ENCODE measurements at places on chromosomes 5 and 9.
A peak's percentile ranks its signal among the peaks of the same experiment; 100 is the strongest.

DNA sequence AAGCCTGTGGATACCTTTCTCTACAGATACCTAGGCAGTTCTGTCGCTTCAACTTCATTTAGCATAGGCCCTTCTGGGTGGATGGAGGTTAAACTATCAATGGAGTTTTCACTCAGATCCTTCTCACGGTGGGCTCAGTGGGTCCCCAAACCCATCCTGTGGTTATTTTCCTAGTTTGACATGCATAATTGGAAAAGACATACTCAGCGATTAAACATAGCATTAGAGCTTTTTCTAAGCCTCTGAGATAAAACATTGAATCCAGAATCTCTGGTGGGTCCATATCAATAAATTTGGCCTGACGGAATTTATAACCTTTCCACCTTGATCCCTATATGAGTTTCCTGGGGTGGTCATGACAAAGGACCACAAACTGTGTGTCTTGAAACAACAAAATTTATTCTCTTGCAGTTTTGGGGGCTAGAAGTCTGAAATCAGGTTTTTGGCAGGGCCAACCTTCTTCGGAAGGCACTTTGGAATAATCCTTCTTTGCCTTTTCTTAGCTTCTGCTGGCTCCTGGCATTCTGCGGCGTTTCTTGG is 1.7 kb upstream of the OTULIN start:
- H3K4me1 ChIP-seq, result peaks cover 17% of the 10 kb centered on the region
- H3K36me3 ChIP-seq, result no peaks in the 10 kb centered on the region
- no peak overlapping the region for H3K27ac ChIP-seq
- no peak overlapping the region for H3K4me3 ChIP-seq

DNA sequence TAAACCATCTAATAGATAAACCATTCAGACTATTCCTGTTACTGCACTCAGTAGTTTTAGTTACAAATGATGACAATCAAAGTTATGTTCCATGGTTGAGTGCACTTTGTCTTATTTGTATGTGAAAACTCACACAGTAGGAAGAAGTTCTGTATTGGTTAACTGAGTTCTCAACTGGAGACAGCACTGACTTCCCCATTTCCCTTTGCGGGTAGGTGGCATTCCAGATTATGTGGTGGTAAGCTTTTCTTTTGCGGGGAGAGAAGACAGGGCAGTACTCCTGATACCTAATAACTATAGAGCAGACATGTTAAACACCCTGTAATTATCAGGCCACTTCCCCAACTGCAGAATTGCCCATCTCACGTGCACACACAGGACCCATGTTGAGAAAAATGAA is 24.4 kb downstream of the TARS1 start:
- no peak overlapping the region for H3K4me3 ChIP-seq
- peaks cover 20% of the 10 kb centered on the region for H3K36me3 ChIP-seq
- no peaks in the 10 kb centered on the region for H3K4me1 ChIP-seq
- no peak overlapping the region for H3K27ac ChIP-seq

DNA sequence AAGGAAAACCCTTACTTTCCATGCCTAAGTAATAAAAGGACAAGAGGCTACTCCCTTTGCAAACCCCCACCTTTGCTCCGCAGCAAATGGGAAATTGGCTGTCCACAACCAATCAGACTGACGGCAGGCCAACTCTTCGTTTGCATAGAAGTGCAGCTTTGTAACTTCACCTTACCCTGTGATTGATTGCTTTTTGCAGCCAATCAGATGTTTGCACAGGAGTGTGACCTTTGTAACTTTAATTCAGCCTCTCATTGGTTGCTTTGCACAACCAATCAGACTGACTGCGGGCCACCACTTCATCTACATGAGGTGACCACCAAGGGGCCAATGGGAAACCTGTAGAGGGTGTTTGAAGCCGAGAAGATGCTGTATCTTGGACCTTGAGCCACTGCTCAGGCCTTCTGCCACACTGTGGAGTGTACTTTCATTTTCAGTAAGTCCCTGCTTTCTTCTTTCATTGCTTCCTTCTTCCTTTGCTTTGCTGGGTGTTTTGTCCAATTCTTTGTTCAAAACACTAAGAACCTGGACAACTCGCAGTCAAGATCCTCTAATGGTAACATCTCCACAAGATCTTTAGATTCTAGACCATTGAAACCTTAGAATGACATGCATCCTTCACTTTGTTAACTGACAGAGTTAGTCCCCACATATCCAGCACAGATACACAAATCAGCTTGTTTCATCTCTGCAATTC is 51.3 kb upstream of the FREM1 start:
- no peaks in the 10 kb centered on the region for H3K4me1 ChIP-seq
- no peak overlapping the region for H3K4me3 ChIP-seq
- H3K36me3 ChIP-seq, result no peaks in the 10 kb centered on the region
- no peaks in the 10 kb centered on the region for H3K27me3 ChIP-seq
- H3K27ac ChIP-seq, result no peak overlapping the region

- H3K27ac ChIP-seq, result no peak overlapping the region
- H3K36me3 ChIP-seq, result no peaks in the 10 kb centered on the region
- no peaks in the 10 kb centered on the region for H3K4me1 ChIP-seq
- no peaks in the 10 kb centered on the region for H3K27me3 ChIP-seq
- H3K4me3 ChIP-seq, result no peak overlapping the region
These were observed 567.2 kb downstream of the SLCO4C1 start for GRCh38 chr5:101728933-101729332.

DNA sequence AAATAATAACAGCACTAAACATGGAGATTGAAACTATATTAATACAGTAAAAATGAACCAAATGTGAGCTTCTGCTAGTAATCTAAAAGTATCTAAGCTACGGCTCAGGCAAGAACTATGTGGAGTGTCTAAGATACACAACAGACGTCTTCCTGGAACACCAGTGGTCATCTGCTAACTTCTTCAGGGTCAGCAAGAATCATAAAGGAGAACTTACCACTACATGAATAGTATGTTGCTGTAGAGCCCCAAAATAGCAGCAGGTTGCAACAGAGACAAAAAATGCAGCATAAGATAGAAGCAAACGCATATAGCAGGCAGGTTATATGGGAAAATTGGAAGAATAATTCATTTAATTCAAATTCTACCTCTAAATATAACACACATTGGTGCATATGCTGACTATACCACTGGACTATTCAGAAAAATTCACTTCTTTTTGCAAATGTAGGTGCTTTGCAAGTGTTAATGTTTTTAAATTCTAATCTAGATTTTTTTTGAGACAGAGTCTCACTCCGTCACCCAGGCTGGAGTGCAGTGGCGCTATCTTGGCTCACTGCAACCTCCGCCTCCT is 27.1 kb downstream of the DCTN4 start:
- no peaks in the 10 kb centered on the region for H3K27me3 ChIP-seq
- no peak for DNase-seq
- H3K4me3 ChIP-seq, result no peak overlapping the region
- peaks cover 11% of the 10 kb centered on the region for H3K36me3 ChIP-seq

GRCh38 chr9:87786876-87787275 is 61.0 kb downstream of the CTSL start:
- H3K36me3 ChIP-seq, result no peaks in the 10 kb centered on the region
- H3K27ac ChIP-seq, result no peak overlapping the region
- H3K27me3 ChIP-seq, result no peaks in the 10 kb centered on the region
- H3K4me3 ChIP-seq, result no peak overlapping the region

- no peaks in the 10 kb centered on the region for H3K27me3 ChIP-seq
- no peaks in the 10 kb centered on the region for H3K4me1 ChIP-seq
- no peak overlapping the region for H3K4me3 ChIP-seq
- no peaks in the 10 kb centered on the region for H3K36me3 ChIP-seq
These were observed 208.5 kb downstream of the TMEM161B start for GRCh38 chr5:88060194-88060593.

DNA sequence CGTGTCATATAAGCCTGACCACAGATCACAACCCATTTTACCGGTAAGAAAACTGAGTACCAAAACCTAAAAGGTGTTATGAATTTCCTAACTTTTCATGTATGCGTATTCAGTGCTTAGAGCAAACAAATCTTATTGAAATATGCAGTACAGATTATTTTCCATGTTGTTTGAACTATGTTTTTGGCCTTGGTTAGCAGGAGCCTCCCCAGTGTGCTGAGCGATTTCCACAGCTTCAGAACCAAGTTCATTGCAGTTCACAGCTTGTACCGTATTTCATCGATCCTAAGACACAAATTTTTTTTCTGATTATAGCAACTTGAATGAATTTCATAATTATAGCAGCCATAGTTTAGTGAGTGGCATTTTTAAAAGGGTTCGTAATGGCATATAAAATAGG is 13.7 kb downstream of the ADAMTSL1 start:
- no peak overlapping the region for H3K27ac ChIP-seq
- no peaks in the 10 kb centered on the region for H3K36me3 ChIP-seq
- no peak overlapping the region for H3K4me3 ChIP-seq
- no peaks in the 10 kb centered on the region for H3K27me3 ChIP-seq
- DNase-seq, result no peak

DNA sequence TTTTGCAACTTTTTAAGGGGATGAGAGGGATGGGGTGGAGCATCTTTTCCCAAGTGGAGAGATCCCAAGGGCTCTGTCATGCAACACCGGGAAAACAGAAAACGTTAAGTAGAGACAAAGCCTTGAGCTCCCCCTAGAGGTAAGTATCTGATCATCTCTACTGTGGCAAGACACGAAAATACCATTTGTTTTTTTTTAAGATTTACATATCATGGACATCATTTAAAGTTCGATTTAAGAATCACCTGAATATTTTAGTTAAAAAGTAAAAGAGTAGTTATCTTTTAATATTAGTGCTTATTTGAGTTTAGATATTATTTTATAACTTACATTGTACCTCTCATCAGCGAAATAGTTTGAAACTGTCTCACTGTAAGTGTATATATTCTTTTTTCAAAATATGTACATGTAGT is 200.4 kb downstream of the LRRC70 start:
- H3K27me3 ChIP-seq, result no peaks in the 10 kb centered on the region
- peak; percentile 20 for DNase-seq
- H3K4me3 ChIP-seq, result no peak overlapping the region

GRCh38 chr9:129006328-129007034 is 21.6 kb downstream of the SH3GLB2 start:
- no peaks in the 10 kb centered on the region for H3K4me1 ChIP-seq
- H3K36me3 ChIP-seq, result peaks cover 5% of the 10 kb centered on the region
- H3K4me3 ChIP-seq, result no peak overlapping the region
- DNase-seq, result peak; percentile 71
- no peaks in the 10 kb centered on the region for H3K27me3 ChIP-seq
- no peak overlapping the region for H3K27ac ChIP-seq

- no peaks in the 10 kb centered on the region for H3K4me1 ChIP-seq
- H3K4me3 ChIP-seq, result no peak overlapping the region
- H3K27ac ChIP-seq, result no peak overlapping the region
- no peaks in the 10 kb centered on the region for H3K36me3 ChIP-seq
- H3K27me3 ChIP-seq, result no peaks in the 10 kb centered on the region
These were observed 7.8 kb upstream of the VLDLR start for GRCh38 chr9:2613730-2614271.
